OCI-M1 (cell line): ENCODE measurements at places on chromosomes 3 and 15.

DNA sequence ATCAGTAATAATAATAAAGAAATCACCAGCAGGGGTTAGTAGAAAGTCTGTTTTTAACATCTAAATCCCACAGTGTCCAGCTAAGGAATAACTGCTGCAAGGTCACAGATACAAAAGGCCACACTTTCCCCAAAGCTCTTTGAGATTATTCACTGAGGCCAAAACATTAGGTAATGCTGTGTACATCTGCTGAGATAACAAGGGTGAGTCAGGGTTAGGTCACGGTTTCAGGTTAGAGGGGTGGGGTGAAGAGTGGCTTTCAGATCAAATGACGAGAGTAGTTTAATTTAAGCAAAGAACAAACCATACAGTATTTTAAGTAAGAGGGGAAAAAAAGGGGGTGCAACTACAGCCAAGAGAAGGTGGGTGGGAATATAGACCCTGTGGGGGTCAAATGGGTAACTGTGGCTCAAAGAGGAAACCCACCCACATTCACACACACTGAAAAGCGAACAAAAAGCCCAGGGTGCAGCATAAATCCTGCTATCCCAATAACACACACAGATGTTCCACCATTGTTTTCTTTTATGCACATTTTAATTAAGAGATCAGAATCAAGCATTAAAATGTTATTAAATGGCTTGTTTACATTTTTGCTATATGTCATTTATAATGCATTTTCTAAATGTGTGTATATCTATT lies 412.9 kb downstream of the TIGIT start:
- DNase-seq: peak; percentile 61

DNA sequence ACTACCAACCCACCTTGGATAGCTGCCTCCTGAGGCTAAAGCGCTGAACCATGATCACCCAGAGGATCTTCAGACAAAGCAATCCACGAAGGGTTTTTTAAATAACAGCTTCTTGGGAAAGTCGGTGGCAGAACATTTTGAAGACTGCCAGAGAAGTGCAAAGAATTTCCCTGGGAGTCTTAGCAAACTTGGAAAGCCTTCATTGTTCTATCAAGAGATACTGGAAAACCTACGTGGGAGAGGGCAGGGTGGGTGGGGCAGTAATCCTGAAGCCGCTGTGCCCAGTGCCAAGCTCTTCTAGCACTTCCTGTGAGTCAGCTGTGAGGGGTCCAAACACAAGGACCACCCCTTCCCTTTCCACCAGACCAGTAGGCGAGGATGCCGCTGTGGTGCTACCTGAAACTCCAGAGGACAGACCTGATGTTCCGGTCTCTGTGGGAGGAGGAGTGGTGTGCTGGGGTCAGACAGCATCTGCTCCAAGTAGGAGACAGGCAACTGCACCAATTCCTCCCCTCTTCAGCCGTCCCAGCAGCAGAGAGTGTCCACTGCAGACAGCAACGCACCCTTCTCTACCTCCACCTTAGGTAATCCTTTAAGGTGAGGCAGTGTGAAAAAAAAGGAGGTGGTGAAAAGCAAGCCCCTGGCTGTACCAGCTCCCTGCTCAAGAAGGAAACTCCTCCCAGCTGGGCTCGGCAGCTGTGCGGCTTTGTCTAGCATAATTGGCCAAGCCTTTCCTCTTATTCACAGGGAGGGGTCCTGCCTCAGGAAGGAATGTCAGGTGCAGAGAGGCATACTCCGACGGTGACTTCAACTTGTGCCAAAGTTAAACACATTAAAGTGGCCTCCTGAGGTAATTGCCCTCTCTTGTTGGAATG lies 99.0 kb downstream of the TMCC1 start:
- DNase-seq: no peak

GRCh38 chr3:170044795-170045244 lies 7.0 kb downstream of the GPR160 start:
- DNase-seq: no peak

- DNase-seq: no peak
Measured at GRCh38 chr15:73366766-73367623, 1.8 kb downstream of the HCN4 start.

DNA sequence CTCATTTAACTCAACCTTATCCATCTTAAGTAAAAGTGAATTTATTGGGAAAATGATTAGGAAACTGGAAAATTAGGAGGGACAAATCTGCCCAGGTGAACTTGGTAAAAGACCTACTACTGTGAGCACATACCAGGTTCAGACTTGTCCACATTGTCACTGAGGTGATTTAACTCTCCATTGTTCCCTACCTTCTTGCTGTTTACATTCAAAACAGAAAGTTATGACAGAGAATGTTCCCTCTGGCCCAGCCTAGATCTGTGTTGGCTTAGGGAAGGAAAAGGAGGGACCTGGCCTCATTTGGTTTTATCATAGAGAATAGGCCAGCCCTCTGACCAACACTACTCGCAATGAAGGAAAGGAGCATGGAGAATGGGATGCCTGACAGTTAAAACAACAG lies 117.6 kb downstream of the SATB1 start:
- DNase-seq: no peak

- peak; percentile 74 for DNase-seq
Measured at GRCh38 chr15:48925714-48926223, 38.0 kb downstream of the SHC4 start.

- DNase-seq: no peak
Measured at GRCh38 chr15:77633913-77634265, 1.2 kb upstream of the LINGO1 start.

GRCh38 chr15:43774062-43774461 lies 2.7 kb downstream of the ELL3 start:
- DNase-seq: peak; percentile 44

- DNase-seq: no peak
Measured at GRCh38 chr15:73862276-73862675, 11.1 kb upstream of the TBC1D21 start.

- no peak for DNase-seq
Measured at GRCh38 chr15:24756101-24756500, 80.5 kb downstream of the NPAP1 start.
